ENCODE measurements at places on chromosomes 7 and 10. TPM values are rescaled to one million over a fixed set of nuclear protein-coding genes. Genes with fewer than 3 reads are reported as not detected.

- peaks cover 32% of the 10 kb centered on the region for H3K4me1 ChIP-seq
- H3K27me3 ChIP-seq = no peaks in the 10 kb centered on the region
- H3K36me3 ChIP-seq = no peaks in the 10 kb centered on the region
- H3K4me3 ChIP-seq = peak overlapping the region; percentile 78
- H3K27ac ChIP-seq = peak overlapping the region; percentile 84
These were observed 875 bp upstream of the DDIT4 start for GRCh38 chr10:72272689-72273409.

DNA sequence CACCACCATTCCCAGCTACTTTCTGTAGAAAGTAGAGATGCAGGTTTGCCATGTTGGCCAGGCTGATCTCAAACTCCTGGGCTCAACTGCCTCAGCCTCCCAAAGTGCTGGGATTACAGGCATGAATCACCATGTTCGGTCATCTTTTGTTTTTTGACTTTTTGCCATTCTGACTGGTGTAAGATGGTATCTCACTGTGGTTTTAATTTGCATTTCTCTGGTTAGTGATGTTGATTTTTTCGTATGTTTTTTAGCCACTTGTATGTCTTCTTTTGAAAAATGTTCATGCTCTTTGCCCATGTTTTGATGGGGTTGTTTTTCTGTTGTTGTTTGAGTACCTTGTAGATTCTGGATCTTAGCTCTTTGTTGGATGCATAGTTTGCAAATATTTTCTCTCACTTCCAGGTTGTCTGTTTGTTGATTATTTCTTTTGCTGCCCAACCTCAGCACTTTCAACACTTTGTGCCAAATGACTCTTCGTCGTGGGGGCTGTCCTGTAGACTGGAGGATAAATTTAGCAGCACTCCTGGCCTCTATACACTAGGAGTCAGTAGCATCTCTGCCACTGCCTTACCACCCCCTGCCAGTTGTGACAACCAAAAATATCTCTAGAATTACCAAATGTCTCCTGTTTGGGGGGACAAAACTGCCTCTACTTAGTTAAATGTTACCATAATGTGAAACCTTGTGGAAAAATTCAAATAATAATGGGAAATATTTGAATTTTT lies 6.5 kb upstream of the CPED1 start:
- no peak overlapping the region for H3K4me3 ChIP-seq
- DNase-seq = no peak
- no peak overlapping the region for H3K27ac ChIP-seq
- 0 out of 2 replicates have a peak, but pooled peaks cover 5% of the 10 kb centered on the region for H3K27me3 ChIP-seq
- no peaks in the 10 kb centered on the region for H3K4me1 ChIP-seq

DNA sequence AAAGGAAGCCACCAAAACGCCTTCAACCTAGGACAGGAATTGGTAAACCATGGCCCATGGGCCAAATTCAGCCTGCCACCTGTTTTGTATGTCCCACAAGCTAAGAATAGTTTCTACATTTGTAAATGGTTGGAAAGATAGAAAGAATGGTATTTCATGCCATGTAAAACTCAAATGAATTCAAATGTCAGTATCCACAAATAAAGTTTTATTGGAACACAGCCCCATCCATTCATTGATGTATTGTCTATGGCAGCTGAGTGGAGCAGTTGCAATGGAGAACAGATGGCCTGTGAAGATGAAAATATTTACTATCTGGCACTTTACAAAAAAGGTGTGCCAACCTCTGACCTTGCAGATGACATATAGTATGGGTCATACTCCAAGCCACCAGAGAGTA lies 236.9 kb downstream of the CREB5 start:
- H3K27me3 ChIP-seq = peaks cover 12% of the 10 kb centered on the region
- no peak for DNase-seq
- no peak overlapping the region for H3K27ac ChIP-seq
- no peaks in the 10 kb centered on the region for H3K36me3 ChIP-seq
- no peak overlapping the region for H3K4me3 ChIP-seq

DNA sequence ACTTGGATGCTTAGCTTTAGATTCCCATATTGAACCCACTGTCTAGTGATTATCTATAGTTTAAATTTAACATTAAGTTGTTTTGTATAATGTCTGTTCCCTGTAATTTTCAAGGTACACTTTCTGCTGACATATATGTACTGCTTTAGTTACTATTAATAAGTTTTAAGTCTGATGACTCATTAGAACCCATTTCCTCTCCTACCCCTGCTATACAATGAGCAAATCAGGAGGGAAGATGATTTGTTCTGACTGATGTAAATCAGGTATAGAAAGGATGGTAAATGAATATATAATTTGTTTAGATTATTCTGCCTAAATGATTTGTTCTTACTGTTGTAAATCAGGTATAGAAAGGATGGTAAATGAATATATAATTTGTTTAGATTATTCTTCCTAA lies 691.8 kb downstream of the NXPH1 start:
- no peaks in the 10 kb centered on the region for H3K4me1 ChIP-seq
- no peak for DNase-seq
- no peak overlapping the region for H3K27ac ChIP-seq
- no peak overlapping the region for H3K4me3 ChIP-seq
- H3K27me3 ChIP-seq = no peaks in the 10 kb centered on the region

DNA sequence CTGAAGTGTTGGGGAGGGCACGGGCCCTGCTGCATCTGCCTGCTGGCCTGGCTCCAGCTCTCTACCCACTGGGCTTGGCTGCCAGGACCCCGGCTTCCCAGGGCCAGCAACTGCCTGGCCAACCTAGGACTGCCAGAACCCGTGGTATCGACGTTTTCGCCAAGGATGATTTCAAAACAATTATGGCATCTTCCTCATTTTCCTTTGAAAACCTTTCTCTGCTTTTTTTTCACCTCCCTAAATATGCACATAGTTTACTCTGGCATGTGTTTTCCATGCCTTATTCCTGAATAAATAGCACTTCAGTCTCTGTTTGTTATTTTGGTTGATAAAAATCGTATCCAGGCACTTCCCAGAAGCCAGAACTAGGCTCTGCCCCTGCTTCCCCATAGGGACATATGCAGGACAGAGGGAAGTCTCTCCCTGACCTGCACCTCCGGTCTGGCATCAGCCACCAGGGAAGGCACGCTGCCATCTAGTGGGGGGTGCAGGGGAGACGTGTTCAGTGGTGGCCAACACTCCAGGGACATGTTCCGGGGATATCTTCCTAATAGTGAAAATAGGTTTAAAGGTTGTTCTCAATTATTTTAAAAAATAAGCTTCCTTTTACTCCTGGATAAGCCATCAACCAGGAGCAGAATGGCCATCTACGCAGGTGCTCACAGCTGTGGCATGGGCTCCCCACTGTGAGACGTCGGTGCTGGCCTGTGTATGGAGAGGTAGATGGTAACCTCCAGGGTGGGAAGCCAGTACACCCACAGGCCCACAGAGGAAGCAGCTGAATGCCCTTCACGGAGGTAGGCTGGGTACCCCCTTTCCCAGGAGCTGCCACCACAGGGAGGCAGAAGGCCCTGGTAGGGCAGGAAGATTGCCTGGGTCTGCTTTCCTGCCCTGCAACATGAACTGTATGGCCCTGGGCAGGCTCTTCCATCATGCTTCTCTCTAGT lies 30.7 kb upstream of the ANTXRL start:
- no peak overlapping the region for H3K4me3 ChIP-seq
- no peaks in the 10 kb centered on the region for H3K36me3 ChIP-seq
- no peak overlapping the region for H3K27ac ChIP-seq
- peaks cover 3% of the 10 kb centered on the region for H3K27me3 ChIP-seq

DNA sequence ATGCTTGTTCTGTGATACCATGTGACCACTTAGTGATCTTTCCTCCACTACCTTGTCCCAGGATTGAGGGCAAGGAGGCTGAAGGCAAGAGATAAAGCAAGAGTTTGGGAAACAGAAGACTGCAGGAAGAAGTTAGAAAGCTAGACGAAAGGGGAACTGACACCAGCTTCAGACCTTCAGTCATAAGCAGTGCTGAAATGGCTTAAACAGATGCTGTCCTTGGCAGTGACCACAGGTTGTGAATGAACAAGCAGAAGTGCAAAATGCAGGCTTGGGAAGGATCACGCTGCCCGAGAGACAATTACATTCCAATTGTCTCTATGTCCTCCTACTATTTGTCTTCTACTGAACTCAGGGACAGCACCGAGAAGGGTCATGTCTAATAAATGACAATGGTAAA lies 704.9 kb upstream of the AUTS2 start:
- no peaks in the 10 kb centered on the region for H3K36me3 ChIP-seq
- H3K4me3 ChIP-seq = no peak overlapping the region

- H3K27ac ChIP-seq = no peak overlapping the region
- H3K27me3 ChIP-seq = no peaks in the 10 kb centered on the region
- H3K36me3 ChIP-seq = peaks cover 2% of the 10 kb centered on the region
- DNase-seq = no peak
These were observed 77.7 kb downstream of the VWA2 start for GRCh38 chr10:114316744-114317143.

GRCh38 chr10:82420001-82420400 lies 545.0 kb downstream of the NRG3 start:
- H3K4me1 ChIP-seq = no peaks in the 10 kb centered on the region
- no peak for DNase-seq
- no peak overlapping the region for H3K4me3 ChIP-seq
- H3K27ac ChIP-seq = no peak overlapping the region
- H3K27me3 ChIP-seq = no peaks in the 10 kb centered on the region
- no peaks in the 10 kb centered on the region for H3K36me3 ChIP-seq

GRCh38 chr10:76874176-76874575 lies 763.4 kb downstream of the KCNMA1 start:
- no peak overlapping the region for H3K27ac ChIP-seq
- DNase-seq = no peak
- no peak overlapping the region for H3K4me3 ChIP-seq
- H3K36me3 ChIP-seq = no peaks in the 10 kb centered on the region
- no peaks in the 10 kb centered on the region for H3K27me3 ChIP-seq

DNA sequence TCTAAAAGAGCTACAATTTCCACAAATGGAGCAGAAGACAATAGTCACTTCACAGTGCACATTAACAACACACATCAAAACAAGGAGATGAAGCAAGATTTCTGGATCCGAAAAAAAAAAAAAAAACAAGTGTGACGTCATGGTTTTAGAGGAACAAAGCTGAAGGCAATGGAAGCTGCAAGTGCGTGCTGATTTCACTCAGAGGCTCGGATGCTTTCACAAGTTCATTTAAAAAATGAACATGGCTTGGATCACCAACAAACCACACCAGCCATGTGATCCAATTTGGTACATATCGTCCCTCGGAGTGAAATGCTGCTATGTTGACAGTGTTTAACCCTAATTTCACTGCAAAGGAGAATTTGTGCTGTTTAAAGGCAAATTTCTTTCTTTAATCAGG lies 337.0 kb upstream of the PRKCQ start:
- no peak for DNase-seq
- no peak overlapping the region for H3K27ac ChIP-seq
- H3K4me3 ChIP-seq = no peak overlapping the region
- no peaks in the 10 kb centered on the region for H3K36me3 ChIP-seq

GRCh38 chr10:60611291-60611747 lies 167.0 kb upstream of the CDK1 start:
- no peaks in the 10 kb centered on the region for H3K36me3 ChIP-seq
- H3K4me1 ChIP-seq = no peaks in the 10 kb centered on the region
- peak; percentile 46 for DNase-seq
- H3K4me3 ChIP-seq = no peak overlapping the region

GRCh38 chr10:129879655-129880054 lies 84.4 kb downstream of the EBF3 start:
- DNase-seq = no peak
- H3K36me3 ChIP-seq = no peaks in the 10 kb centered on the region
- no peak overlapping the region for H3K4me3 ChIP-seq
- H3K4me1 ChIP-seq = no peaks in the 10 kb centered on the region
- H3K27me3 ChIP-seq = no peaks in the 10 kb centered on the region
- H3K27ac ChIP-seq = no peak overlapping the region

DNA sequence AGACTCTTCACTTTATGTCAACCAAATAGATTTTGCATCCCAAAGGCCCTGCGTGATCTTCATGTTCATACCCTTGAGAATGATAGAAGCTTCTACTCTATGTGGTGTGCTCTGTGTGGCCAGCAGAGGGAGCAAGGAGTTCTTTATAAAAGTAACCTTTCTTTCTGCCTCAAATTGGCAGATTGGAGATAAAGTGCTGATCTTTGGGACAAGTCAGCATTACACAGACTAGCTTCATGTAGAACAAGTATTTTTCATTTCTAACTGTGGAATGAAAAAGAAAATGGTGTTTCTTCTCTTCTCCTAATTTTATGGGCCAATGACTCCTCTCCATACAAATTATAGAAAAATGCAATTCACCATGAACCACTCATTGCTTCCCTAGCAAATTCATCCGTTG lies 1214.1 kb downstream of the SORCS1 start:
- no peaks in the 10 kb centered on the region for H3K36me3 ChIP-seq
- no peaks in the 10 kb centered on the region for H3K27me3 ChIP-seq
- H3K4me1 ChIP-seq = no peaks in the 10 kb centered on the region
- no peak for DNase-seq

- no peak overlapping the region for H3K4me3 ChIP-seq
- H3K4me1 ChIP-seq = no peaks in the 10 kb centered on the region
- H3K36me3 ChIP-seq = no peaks in the 10 kb centered on the region
- no peak for DNase-seq
These were observed 661.3 kb downstream of the PARD3 start for GRCh38 chr10:34153663-34154382.

GRCh38 chr7:157428554-157428945 lies 91.7 kb downstream of the DNAJB6 start:
- H3K27me3 ChIP-seq = no peaks in the 10 kb centered on the region
- no peak overlapping the region for H3K4me3 ChIP-seq
- H3K4me1 ChIP-seq = no peaks in the 10 kb centered on the region
- no peaks in the 10 kb centered on the region for H3K36me3 ChIP-seq

DNA sequence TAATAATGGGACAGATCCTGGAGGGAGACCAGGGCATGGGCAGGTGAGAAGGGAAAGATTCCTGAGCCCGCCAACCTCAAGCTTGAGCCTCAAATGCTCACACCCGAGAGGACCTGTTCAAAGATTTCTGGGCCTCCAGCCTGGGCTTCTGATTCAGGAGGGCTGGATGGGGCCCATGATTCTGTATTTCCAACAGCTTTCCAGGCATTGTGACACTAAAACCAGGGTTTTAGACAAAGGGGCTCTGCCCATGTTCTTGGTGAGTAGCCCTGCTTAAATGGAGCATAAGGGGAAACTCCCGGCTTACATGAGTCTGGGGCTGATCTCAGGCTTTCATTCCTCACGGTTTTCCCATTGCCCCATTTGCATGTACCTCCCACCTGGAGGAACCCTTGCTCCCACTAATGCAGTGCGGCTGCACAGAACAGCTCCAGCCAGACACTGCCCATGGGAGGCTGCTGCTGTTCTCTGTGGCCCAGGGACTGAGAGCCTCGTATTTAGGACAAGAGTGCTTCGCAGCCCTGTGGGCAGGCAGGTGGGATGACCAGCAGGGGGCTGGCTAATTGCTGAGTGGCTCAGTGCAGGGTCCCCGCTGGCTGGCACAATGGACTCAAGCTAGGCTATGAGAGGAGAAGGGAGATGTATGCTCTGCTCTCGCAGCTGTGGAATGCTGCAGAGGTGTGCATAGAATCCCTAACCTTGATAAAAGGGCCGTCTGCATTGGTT lies 135.3 kb upstream of the COBL start:
- no peak overlapping the region for H3K4me3 ChIP-seq
- no peaks in the 10 kb centered on the region for H3K27me3 ChIP-seq
- H3K36me3 ChIP-seq = no peaks in the 10 kb centered on the region
- H3K27ac ChIP-seq = no peak overlapping the region
- DNase-seq = no peak
- no peaks in the 10 kb centered on the region for H3K4me1 ChIP-seq

Gene ITGB8
- 4.9 TPM for total RNA-seq

Gene GDF2
- not detected for total RNA-seq

Gene CLEC5A
- not detected for total RNA-seq

Gene GNAT3
- not detected for total RNA-seq

Gene TLL2
- total RNA-seq = 0.64 TPM

Gene SFRP4
- 0.74 TPM for total RNA-seq

Gene TACC2
- 133 TPM for total RNA-seq

Gene VENTX
- not detected for total RNA-seq

Gene VGF
- 4.4 TPM for total RNA-seq

Gene NCF1
- total RNA-seq = not detected

Gene ABCB1
- total RNA-seq = 0.67 TPM

Gene RBP3
- total RNA-seq = not detected
